Naive B cell (primary cell): ENCODE measurements at places on chromosomes 2 and 18.

GRCh38 chr2:60320724-60321123 is 232.7 kb downstream of the BCL11A start:
- peaks cover 76% of the 10 kb centered on the region for H3K4me1 ChIP-seq
- no peak for DNase-seq
- H3K27me3 ChIP-seq = no peaks in the 10 kb centered on the region
- peaks cover 7% of the 10 kb centered on the region for H3K36me3 ChIP-seq
- H3K4me3 ChIP-seq = no peak overlapping the region
- peak overlapping the region; percentile 82 for H3K27ac ChIP-seq

DNA sequence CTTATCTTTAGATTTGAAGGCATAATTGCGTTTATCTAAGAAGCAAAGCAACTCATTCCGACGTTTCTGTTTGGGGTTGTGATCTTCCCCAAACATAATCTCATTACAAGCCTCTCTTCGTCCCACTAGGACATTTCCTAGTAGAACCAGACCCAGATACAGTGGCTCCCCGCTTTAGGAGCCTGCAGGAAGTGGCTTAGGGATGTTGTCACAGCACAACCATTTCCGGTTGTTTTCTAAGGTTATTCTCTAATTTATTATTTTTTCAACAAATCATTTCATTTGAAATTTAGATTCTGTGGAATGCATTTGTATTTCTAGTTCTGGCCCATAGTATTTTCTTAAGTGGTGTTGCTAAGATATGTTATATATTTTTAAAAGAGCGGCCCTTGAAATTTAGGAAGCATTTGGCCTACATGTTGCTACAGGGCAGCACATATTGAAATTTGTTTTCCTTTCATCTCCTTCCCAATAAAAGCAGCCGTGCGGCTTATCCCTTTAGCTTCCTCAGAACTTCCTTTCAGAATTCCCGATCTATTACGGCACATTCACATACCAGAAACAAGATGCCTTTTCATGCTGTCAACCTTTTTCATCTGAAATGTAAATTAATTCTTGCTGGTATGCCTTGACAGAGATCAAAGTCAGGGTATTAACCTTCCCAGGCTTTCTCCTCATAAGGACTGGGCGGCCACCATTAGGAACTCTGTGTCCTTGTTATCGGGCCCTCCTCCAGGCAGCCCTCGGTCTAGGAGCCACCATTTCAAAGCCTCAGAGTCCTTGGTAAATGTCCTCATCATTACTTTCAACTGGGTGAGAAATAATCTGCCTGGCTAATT is 210.9 kb upstream of the SP5 start:
- peaks cover 5% of the 10 kb centered on the region for H3K4me1 ChIP-seq
- no peaks in the 10 kb centered on the region for H3K36me3 ChIP-seq
- H3K4me3 ChIP-seq = no peak overlapping the region
- no peak overlapping the region for H3K27ac ChIP-seq
- DNase-seq = no peak
- peaks cover 10% of the 10 kb centered on the region for H3K27me3 ChIP-seq

DNA sequence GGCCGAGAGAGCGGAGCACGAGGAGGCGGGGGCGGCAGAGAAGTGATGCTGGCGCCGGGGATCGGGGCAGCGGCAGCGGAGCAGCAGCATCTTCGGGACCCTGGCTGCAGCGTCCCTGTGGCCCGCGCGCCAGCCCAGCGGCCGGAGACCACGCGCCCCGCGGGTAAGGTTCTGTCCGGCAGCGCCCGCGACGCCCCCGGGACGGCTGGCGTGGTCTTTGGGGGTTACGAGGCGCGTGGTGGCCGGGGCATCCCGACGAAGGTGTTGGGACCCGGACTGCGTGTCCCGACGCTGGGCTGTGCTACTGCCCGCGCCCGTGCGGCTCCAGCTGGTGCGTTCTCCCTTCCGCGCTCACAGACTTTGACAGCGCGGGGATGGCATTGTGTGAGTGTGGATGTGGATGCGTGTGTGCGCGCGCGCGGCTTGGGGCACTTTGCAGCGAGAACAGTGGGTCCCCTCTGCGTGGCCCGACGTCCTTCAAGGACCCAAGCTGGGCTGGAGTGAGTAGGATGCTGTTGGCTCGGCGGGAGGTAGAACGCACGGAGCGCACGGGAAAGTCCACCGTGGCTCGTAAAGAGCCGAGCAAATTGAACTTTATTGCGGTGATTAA is 405.0 kb downstream of the XIRP2 start:
- H3K27ac ChIP-seq = no peak overlapping the region
- peaks cover 38% of the 10 kb centered on the region for H3K27me3 ChIP-seq
- peak overlapping the region; percentile 84 for H3K4me3 ChIP-seq
- H3K4me1 ChIP-seq = peaks cover 18% of the 10 kb centered on the region
- no peak for DNase-seq
- no peaks in the 10 kb centered on the region for H3K36me3 ChIP-seq

GRCh38 chr2:120390381-120391055 is 44.6 kb downstream of the INHBB start:
- no peaks in the 10 kb centered on the region for H3K36me3 ChIP-seq
- no peak for DNase-seq
- peaks cover 27% of the 10 kb centered on the region for H3K27me3 ChIP-seq
- H3K27ac ChIP-seq = no peak overlapping the region
- H3K4me3 ChIP-seq = no peak overlapping the region

- no peak overlapping the region for H3K4me3 ChIP-seq
- peak; percentile 74 for DNase-seq
- H3K36me3 ChIP-seq = peaks cover 28% of the 10 kb centered on the region
- H3K27me3 ChIP-seq = no peaks in the 10 kb centered on the region
- H3K27ac ChIP-seq = no peak overlapping the region
- peaks cover 49% of the 10 kb centered on the region for H3K4me1 ChIP-seq
Observed at GRCh38 chr2:230209422-230210051, 10.2 kb downstream of the SP110 start.

GRCh38 chr18:4748975-4749374 is 293.9 kb upstream of the DLGAP1 start:
- H3K4me3 ChIP-seq = no peak overlapping the region
- no peaks in the 10 kb centered on the region for H3K4me1 ChIP-seq
- no peaks in the 10 kb centered on the region for H3K27me3 ChIP-seq
- H3K27ac ChIP-seq = no peak overlapping the region
- no peak for DNase-seq

DNA sequence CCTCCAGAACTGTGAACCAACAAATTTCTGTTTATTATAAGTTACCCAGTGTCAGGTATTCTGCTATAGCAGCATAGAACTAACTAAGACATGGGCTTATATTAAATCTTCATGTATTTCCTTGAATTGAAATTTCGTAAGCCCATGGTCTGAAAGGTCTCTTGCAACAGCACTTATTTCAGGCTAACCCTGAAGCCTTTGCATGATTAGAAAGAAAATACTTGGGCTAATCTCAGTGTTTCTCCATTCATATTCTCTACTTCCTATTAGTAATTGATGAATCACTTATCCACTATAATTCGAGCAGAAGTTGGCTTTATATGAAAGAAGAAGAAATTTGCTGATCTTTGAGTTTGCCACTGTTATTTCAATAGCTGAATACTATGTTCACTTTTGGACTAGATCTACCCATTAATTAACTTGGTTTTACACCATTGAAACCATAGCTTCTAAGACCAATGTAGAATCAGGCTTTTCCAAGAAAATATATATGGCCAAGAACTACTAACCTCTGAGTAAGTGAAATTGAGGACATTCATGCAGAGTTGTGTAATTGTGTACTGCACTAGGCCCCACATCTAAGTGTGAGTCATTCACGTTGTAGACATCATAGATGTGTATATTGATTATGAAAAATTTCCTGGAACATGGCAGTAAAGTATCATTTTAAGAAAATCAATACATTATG is 731.6 kb downstream of the SOCS6 start:
- H3K36me3 ChIP-seq = no peaks in the 10 kb centered on the region
- H3K4me1 ChIP-seq = no peaks in the 10 kb centered on the region
- no peaks in the 10 kb centered on the region for H3K27me3 ChIP-seq
- no peak for DNase-seq
- H3K27ac ChIP-seq = no peak overlapping the region
